ENCODE measurements at places on chromosomes 1 and 21.

DNA sequence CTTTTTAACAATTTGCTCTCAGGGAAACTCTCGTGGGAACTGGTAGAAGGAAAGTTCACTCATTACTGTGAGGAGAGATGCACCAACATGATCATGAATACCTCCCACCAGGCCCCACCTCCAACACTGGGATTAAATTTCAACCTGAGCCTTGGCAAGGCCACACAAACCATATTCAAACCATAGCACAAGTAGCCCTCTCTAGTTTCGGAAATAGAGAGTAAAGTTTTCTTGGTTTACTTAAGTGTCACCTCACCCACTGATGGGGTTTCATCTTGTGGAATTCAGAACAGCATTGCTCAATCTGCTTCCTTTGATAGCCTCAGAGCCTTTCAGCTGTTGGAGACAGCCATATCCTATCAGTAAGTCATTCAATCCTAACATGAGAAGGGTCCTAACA, 25.5 kb upstream of the CCSAP start:
- DNase-seq: no peak

DNA sequence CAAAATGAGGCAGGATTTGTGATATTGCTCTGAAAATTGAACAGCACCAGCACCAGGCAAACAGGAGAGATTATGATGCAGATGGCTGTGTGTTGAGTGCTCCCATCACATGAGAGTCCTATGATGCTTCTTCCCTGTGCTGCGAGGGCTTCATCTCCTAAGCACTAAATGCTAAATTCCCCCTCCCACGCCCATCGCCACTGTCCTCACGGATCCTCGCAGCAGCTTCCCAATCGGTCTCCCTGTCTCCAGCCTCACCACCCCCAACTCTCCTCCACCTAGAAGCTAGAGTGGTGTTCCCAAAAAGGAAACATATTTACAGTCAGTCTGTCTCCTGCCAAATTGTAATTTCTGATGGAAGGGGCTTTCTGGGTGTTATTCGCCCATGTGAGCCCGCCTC, 4.9 kb upstream of the BACE2 start:
- DNase-seq: no peak

GRCh38 chr21:32007456-32007855, 134.6 kb downstream of the HUNK start:
- no peak for DNase-seq

GRCh38 chr1:63969441-63969901, 195.7 kb downstream of the ROR1 start:
- no peak for DNase-seq

GRCh38 chr1:47824716-47825115, 172.5 kb downstream of the TRABD2B start:
- no peak for DNase-seq

- no peak for DNase-seq
These were observed 95.5 kb downstream of the LYPLAL1 start for GRCh38 chr1:219269171-219269570.

GRCh38 chr1:24702511-24703293, 42.5 kb upstream of the CLIC4 start:
- no peak for DNase-seq

- DNase-seq: no peak
These were observed 103.8 kb downstream of the BRINP3 start for GRCh38 chr1:190373705-190374336.

DNA sequence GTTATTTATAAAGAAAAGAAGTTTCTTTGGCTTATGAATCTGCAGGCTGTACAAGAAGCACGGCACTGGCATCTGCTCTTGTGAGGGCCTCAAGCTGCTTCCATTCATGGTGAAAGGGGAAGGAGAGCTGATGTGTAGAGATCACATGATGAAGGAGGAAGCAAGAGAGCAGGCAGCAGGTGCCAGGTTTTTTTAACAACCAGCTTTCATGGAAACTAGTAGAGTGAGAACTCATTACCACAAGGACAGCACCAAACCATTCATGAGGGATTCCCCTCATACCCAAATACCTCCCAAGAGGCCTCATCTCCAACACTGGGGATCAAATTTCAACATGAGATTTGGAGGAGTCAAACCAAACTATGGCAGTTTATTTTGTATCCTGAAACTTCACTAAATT, 85.8 kb upstream of the CAMK1G start:
- DNase-seq: no peak

DNA sequence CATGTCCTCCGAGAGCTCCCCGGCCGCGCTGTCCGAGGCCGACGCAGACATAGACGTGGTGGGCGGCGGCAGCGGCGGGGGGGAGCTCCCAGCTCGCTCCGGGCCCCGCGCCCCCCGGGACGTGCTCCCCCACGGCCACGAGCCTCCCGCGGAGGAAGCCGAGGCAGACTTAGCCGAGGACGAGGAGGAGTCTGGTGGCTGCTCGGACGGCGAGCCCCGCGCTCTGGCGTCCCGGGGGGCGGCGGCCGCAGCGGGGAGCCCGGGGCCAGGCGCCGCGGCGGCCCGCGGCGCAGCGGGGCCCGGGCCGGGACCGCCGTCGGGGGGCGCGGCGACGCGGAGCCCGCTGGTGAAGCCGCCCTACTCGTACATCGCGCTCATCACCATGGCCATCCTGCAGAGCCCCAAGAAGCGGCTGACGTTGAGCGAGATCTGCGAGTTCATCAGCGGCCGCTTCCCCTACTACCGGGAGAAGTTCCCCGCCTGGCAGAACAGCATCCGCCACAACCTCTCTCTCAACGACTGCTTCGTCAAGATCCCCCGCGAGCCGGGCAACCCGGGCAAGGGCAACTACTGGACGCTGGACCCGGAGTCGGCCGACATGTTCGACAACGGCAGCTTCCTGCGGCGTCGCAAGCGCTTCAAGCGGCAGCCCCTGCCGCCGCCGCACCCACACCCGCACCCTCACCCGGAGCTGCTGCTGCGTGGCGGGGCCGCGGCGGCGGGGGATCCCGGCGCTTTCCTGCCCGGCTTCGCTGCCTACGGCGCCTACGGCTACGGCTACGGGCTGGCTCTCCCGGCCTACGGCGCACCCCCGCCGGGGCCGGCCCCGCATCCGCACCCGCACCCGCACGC, 547 bp downstream of the FOXD2 start:
- DNase-seq: no peak

DNA sequence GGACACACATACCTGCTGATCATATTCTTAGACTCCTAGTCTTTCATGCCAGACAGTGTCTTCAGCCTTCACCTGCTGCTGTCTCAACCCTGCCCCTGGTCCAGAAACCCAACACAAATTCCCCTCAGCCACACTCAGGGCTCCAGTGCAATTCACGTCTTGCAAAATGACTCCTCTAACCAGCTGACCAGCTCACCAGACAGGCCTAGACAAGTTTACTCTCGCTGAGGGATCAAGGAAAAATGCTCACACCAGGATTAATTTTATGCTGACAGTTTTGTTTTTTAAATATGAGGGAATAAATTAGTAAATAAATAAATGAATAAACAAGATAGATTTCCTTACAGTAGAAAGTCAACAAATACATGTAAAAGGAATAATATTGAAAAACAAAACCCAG, 28.5 kb downstream of the CCDC185 start:
- DNase-seq: no peak

DNA sequence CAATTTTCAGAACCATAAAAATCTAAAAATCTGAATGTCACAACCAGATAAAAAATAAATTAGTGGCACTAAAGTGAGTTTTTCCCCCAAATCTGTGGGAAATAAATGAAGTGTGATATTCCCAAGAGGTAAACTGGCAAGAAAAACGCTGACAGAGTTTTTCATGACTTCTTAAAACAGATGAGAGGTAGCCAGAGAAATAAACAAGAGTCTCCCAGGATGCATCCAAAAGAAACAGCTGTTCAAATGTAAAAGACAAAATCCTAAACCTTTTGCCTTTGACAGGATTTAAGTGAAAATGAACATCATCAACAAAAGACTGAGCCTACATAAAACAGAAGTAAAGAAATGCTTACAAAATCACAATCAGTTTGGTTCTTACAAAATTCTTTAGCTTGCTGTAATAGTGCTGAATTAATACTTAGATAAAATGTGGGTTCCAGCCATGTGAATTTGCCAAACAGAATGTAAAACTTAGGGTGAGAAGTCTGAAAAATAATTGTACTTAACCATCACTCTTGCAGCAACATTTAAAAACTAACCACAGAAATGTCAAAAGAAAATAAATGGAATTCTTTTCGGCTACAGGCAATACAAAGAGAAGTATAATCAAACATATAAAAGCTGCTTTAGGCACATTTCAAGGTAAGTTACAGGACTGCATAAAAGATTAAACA, 133.6 kb downstream of the EIF4G3 start:
- no peak for DNase-seq

DNA sequence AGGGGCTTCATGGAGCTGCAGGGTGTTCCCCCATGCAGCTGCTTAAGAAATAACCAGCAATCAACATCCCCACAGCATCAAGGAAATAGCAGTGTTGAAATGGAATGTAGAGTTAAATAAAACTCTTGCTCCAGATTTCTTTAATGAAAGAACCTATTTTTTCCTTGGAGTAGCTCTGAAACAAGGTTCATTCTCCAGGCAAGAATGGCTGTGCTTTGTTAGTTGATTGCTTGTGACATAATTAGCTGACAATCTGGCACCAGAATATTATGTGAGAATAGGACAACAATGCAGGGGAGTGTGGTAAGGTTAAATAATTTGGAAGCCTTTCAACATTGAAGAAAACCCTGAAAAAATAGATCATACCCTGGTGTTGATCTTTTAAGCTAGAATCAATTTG, 254.2 kb upstream of the RRP15 start:
- no peak for DNase-seq

DNA sequence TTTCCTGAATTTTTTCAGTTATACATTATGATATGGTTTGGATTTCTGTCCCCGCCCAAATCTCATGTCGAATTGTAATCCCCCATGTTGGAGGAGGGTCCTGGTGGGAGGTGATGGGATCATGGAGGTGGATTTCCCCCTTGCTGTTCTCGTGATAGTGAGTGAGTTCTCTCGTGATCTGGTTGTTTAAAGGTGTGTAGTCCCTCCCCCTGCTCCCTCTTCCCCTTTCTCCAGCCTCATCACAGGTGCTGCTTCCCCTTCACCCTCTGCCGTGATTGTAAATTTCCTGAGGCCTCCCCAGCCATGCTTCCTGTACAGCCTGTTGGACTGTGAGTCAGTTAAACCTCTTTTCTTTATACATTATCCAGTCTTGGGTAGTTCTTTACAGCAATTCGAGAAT, 93.2 kb upstream of the HNRNPU start:
- no peak for DNase-seq

DNA sequence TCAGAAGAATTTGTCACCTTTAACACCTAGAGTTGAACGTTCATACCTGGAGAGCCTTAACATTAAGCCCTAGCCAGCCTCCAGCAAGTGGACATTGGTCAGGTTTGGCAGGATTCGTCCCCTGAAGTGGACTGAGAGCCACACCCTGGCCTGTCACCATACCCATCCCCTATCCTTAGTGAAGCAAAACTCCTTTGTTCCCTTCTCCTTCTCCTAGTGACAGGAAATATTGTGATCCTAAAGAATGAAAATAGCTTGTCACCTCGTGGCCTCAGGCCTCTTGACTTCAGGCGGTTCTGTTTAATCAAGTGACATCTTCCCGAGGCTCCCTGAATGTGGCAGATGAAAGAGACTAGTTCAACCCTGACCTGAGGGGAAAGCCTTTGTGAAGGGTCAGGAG, 52.3 kb downstream of the UBE4B start:
- DNase-seq: no peak

- no peak for DNase-seq
These were observed 113.7 kb upstream of the SLC35F3 start for GRCh38 chr1:233790662-233791371.

All from stimulated activated CD8-positive, alpha-beta memory T cell treated with anti-CD3 and anti-CD28 coated beads, Interleukin-7, amount 100 ng/mL, for 48 hours (primary cell).